ENCODE measurements at places on chromosomes 12 and 14.

DNA sequence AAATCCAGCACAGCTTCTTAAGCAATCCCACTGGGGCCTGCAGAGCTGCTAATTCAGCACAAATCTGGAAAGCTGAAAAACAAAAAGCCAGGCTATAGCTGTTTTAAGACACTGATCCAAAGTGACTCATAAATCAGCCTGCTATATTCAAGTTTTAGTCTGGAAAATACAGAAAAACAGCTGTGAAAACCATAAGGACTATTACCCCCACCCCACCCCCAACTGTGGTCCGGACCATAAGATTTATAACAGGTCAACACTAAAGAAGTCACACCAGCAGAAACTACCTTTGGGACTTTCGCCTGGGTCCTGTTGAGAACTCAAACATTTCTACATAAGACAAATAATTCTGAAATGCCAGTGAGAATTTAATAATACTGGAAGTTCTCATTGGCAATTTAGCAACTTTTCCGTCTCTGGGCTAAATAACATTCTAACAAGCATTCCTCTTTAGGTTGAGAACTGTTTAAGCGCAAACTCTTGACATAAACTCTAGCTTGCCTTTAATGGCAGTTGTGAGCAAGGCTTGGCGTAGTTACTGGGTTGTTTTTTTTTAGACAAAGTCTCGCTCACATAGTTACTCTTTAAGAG lies 3.3 kb downstream of the LRIG3 start:
- DNase-seq, result no peak

DNA sequence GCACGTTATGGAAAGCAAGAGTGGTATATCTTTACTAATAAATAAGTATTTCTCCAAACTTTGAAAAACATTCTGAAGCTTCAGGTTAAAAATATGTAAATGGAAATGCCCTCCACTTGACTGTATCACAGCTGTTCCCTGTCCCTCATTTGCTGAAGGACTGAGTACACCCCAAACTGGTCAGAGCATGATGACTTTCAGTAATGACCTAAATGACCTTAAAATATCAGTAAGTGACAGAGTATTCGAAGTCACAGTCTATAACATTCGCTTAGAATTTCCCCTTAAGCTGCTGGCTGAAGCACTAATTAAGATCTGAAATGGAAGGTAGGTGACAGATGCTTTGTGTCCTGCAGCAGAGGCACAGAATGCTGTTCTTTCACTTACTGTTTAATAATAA lies 191.5 kb downstream of the RGS6 start:
- no peak for DNase-seq

DNA sequence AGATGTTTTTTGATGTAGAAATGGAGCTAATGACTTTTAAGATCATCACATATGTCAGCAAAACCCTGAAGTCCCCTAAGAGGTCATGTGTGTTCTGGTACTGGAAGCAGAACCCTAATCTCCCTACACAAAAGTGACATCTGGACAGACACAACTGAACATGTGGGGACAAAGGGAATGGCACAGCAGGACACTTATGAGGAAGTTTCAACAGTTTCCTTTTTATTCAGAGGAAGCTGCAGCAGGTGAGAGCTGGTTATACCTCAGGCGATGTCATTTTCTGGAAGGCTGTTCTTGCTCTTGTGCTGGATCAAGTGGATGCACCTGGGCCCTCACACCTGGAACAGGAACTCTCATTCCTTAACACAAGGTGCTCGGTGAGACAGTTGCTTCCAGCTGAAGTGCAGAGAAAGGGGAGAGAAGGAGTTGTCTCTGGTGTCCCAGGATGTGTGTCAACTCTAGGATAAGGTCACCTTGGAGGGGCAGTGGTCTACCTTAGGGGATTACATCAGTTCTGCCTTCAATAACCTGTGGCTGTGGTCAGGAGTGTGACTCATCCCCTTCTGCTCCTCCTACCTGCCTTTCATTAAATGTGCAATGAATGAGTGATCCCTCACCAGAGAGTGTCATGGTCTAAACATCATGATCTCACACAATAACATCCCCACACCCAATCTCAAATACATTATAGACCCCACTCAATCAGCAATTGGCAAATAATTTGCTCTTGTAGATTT lies 463.4 kb downstream of the TMEM121 start:
- no peak for DNase-seq

DNA sequence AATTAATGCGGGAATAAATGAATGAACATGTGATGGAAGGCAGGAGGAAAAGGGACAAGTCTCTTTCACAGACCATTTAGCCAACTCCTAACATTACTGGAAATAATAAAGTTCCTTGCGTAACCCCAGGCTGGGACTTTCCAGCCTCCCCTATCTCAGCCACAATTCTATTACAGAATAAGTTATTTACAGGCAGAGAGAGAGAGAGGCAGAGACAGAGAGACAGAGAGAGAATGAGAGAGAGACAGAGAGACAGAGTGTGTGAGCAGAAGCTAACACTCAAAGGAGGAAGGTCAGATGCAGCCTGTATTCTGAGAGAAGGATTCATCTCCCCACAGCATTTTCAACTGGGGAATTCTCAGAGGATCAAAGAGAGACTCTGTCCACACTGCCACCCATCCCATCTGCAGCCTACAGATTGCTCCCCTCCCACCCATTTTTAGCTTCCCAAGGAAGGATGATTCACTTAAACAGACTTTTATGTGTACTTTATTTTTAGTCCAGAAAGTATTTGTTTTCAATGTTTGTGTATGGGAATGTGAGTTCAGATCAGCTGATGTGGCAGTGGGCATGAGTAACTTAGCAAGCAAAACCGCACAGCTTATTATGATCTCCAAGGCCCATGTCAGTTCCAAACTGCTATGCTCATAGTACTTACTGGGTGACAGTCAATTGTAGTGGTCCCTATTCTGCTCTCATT lies 165.7 kb downstream of the CAND1 start:
- DNase-seq, result no peak

GRCh38 chr14:91748049-91748448 lies 16.2 kb upstream of the CATSPERB start:
- DNase-seq, result no peak

DNA sequence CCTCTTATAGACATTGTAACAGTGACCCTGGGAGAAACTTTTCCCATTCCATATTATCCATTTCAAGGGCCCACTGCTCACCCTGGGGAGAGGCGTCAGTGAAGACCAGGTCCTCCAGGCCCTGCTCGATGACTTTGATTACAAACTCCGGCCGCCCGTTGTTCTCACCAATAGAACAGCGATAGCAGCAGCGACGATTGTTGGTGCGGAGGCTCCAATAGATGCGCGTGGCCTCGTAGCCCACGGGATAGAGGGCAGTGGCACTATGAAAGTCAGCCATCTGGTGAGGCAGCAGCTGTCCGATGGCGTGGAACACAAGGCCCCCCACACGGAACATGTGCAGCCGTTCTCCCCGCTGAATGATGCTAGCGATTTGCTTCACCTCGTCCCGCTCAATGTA lies 7.5 kb upstream of the PRKAG1 start:
- DNase-seq, result no peak

GRCh38 chr12:61536525-61536924 lies 723.7 kb upstream of the USP15 start:
- DNase-seq, result no peak

- no peak for DNase-seq
Measured at GRCh38 chr12:62113366-62114011, 146.7 kb upstream of the USP15 start.

GRCh38 chr12:117010693-117011451 lies 88.3 kb downstream of the TESC start:
- no peak for DNase-seq

All from stimulated activated CD8-positive, alpha-beta memory T cell treated with anti-CD3 and anti-CD28 coated beads, Interleukin-12 subunit alpha, Interleukin-12 subunit beta, amount 100 ng/mL, for 4 hours (primary cell).